ENCODE measurements at places on chromosomes 3 and 15. TPM values are rescaled to one million over a fixed set of nuclear protein-coding genes. Genes with fewer than 3 reads are reported as not detected.

ERICH6 gene
- total RNA-seq: 0.38 TPM

ACTRT3 gene
- 6.5 TPM for total RNA-seq

DNA sequence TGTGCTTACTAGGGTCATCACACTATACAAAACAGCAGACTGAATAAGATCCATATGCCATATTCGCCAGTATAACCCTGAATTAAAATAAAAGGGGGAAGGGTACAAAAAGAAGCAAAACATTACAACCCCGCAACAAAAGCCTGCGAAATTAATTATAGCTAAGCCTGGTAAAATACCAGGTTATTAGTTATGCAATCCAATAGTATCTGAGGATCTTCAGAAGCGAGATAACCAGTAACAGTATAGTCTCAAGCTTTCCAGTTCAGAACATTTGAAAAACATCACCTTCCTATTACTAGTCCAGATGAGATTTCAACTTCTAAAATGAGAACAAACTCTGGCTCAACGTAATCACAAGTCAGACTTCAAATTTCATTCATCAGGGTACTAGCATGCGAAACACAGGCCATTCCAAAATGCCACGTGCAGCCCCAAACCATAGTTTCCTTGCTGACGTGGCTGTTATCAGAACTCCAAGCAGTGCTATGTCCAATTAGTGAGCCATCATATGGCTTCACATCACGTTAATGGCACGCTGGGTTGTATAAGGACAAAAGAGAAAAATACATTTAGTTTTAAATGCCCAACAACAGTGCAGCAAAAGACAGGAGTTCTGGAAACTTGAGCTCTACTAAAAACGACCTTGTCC is 1.1 kb downstream of the SSR3 start:
- peak; percentile 69 for DNase-seq

- DNase-seq: no peak
Measured at GRCh38 chr3:13174011-13174802, 101.0 kb upstream of the IQSEC1 start.

- peak; percentile 39 for DNase-seq
Measured at GRCh38 chr3:126134219-126134975, 46.0 kb downstream of the ALDH1L1 start.

DNA sequence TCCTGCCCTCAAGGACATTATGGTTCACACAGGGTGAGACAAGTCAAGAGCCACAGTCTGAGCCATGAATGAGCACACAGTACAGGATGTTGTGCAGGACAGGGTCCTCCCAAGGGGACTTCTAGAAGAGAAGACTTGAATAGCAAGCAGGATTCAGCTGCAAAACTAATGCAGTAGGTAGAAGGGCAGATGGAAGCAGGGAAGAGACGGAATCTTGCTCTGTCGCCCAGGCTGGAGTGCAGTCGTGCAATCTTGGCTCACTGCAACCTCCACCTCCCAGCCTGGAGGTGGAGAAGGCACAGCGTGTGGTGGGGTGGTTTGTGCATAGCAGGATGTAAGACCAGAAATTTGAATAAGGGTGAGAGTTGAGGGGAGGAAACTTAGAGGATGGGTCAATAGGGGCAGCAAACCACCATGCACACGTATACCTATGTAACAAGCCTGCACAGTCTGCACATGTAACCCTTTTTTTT is 8.0 kb downstream of the BCL2L10 start:
- no peak for DNase-seq

DNA sequence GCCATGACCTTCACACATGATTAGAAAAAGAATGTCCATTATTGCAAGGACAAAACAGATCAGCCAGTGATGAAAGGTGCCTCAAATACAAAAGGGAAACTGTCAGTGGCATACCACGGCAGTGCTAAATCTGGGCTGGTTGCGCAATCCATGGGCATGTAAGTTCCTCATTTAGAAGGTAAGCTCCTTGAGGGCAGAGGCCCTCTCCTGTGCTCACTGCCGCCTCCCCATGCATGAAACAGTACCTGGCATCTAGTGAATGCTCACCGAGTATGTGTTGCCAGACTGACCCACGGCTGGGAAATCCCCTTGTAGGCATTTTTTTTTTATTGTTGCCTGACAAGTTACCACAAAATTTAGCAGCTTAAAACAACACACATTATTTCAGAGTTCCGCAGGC is 312.1 kb upstream of the CHRM5 start:
- DNase-seq: no peak

DNA sequence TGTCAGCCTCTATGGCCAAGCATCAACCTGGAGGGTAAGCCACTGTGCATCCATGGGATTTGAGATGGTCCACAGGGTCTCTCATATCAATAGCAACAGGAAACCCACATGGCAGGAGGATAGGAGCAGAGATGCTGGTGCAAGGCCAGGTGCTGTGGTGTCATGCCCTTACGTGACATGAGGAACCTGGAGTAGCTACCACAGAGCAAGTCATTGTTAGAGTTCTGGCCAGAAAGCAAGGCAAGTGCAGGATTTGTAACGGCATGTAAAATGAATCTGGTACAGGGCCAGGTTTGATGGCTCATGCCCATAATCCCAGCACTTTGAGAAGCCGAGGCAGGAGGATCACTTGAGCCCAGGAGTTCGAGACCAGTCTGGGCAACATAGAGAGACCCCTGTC is 14.8 kb upstream of the ZNF774 start:
- DNase-seq: no peak

PLA2G4D gene
- not detected for total RNA-seq

CLEC3B gene
- total RNA-seq: 0.40 TPM

UNC13C gene
- total RNA-seq: 0.06 TPM

GRCh38 chr3:96779810-96780209 is 34.6 kb upstream of the EPHA6 start:
- no peak for DNase-seq

EIF5A2 gene
- 11.6 TPM for total RNA-seq

GRCh38 chr3:180319461-180319860 is 282.5 kb upstream of the TTC14 start:
- no peak for DNase-seq

C3orf85 gene
- not detected for total RNA-seq

GRCh38 chr3:183339461-183340086 is 86.5 kb downstream of the B3GNT5 start:
- DNase-seq: no peak

- peak; percentile 91 for DNase-seq
Measured at GRCh38 chr3:134373271-134374104, 759 bp downstream of the AMOTL2 start.

DNA sequence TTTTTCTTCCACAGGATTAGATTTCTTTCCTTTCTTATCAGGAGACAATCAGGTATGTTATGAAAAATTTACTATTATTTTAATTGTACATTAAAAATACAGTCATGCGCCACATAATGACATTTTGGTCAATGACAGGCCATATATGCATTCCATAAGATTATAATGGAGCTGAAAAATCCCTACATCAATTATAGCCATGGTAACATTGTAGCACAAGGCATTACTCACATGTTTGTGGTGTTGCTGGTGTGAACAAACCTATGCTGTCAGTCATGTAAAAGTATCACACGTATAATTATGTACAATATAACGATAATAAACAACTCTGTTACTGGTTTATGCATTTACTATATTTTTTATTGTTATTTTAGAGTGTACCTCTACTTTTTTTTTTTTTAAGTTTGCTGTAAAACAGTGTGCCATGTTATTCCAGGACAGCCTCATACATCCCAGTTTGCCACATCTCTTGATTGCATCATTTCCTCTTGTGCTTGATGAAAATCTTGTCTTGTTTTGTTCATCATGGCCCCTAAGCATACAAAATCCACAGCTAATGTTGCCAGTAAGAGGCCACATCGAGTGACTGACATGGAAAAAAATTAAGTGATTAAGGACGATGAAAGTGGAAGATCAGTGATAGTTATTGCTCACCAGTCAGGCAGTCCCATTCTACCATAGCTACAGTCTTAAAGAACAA is 21.4 kb downstream of the CALML4 start:
- DNase-seq: peak; percentile 11

STAB1 gene
- total RNA-seq: not detected

- DNase-seq: no peak
Measured at GRCh38 chr15:69647142-69647513, 194.5 kb downstream of the RPLP1 start.

SCN11A gene
- not detected for total RNA-seq

CCDC50 gene
- 89.0 TPM for total RNA-seq

- DNase-seq: no peak
Measured at GRCh38 chr3:71090207-71090606, 493.3 kb downstream of the FOXP1 start.

DNA sequence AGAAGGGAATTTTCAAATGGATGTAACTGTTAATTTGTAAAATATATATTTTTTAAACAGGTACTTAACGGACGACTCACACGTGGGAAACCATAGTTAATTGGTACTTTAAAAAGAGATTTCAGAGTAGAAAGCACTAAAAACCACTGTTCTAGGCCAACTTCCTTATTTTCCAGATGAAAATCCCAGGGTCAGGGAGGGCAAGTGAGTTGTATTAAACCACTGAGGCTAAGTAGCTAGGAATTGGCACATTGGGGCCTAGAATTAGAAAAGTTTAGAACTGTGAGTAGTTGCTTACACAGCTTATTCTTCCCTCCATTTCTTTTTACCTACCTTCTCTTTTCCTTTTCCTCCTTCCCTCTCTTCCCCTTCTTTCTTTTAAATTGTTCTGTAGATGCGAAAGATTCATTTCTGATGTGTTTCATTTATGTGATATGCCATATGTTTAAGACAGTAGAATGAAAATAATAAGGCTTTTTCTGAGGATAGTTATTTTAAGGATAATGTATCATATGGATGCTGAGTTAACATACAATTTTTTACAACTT is 4.1 kb upstream of the UTS2B start:
- no peak for DNase-seq

DNA sequence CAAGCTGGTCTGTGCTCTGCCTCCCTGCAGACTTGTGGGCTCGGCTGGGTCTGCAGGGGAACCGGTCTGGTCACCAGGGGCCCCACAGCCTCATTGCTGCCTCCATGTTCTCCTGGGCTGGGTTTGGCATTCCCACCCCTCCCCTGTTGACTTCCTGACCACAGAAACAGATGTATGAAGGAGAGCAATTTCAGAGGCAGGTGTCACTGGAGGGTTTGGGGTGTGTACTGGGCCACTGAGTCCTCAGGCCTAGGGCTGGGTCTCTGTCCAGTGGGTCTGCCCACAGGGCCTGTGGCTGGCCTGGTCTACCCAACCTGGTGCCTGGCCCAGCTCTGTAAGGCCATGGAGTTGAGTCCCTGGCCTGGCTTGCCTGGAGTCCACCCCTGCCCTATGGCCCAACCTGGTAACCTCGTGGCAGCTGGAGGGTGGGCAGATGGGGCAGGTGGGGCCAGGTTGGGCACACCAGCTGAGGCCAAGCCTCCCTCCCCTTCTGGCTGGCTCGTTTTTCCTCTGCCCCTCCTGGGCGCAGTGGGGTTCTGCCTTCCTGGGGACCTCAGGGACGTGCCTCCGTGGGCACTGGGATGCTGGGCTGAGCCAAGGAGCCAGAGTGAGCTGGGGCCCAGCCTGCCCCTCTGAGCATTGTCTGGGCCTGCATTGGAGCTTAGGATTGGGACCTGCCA is 20.8 kb downstream of the PLXNA1 start:
- DNase-seq: no peak

- no peak for DNase-seq
Measured at GRCh38 chr3:71964170-71964569, 179.2 kb upstream of the PROK2 start.

DNA sequence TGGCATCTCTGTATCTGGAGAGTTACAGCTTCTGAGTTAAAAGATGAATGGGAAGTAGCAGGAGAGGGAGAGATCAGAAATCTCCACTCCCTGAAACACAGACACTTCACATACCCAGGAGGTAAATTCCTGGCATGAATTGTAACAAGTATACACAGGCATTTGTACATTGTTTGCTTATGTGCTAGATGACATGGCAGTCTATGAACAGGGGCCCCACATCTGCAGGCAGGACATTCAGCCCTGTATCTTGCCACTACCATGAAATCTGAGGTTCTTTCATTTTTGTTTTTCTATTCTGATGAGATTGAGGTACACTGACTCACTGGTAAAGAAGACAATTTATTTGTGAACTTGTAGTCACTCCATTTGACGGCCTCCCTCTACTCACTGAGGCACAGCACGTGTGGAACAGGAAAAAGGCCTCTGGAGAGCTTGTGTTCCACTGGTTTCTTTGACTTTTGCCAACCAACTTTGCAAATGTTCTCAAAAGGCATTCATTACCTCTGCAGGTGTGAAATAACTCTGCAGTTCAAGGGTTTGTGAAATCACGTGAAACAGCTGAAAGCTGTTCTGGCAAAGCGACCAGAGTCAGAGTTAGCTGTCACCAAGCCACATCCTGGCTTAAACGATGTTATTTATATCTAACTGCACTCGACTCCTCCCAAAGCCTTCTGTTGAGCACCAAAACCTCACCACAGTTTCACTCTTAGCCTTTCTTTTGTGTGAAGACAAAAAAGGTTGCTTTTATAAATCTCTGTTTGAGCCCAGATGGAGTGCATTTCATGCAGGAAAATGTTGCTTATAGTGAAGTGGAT is 401.3 kb upstream of the CFAP20DC start:
- DNase-seq: peak; percentile 19

CLDN11 gene
- total RNA-seq: not detected

MCF2L2 gene
- 0.23 TPM for total RNA-seq

- peak; percentile 19 for DNase-seq
Measured at GRCh38 chr15:48974882-48975281, 11.2 kb upstream of the SHC4 start.

GRCh38 chr15:70023064-70023768 is 74.5 kb downstream of the TLE3 start:
- DNase-seq: peak; percentile 62

MUSTN1 gene
- total RNA-seq: not detected

- peak; percentile 22 for DNase-seq
Measured at GRCh38 chr3:109257269-109257668, 59.0 kb downstream of the DPPA2 start.

DNA sequence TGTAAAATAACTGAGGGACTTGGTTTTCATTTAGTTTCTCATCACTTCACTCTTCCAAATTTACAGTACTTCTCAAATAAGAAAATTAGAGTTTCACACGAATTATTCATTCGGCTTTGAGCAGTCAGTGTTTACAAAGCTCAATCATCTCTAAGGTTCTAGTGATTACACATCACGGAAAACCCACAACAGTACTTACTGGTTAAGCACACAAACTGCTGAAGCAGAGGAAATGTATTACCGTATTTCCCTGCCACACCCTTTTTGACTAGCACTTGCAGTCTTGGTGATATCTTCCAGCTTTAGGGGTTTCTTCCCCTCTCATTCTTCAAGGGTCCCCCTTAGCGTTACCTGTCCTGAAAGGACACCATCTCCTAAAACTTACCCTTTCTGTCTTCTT is 164.8 kb upstream of the CDIN1 start:
- DNase-seq: no peak

DNA sequence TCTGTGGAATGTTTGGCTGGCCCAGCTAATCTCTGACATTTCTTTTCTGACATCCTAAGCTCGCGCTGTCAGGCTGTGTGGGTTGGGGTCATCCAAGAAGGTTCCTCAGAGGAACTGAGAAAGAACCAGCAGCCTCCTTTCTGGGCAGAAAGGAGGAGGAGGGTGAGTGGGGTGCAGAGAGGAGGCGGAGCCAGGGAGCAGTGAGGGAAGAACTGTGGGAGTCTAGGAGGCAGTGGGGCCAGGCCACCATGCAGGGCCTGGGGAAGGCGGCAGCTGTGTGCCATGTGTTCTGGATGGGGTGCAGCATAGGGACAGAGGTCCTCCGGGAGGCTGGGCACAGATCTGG is 5.3 kb downstream of the SEMA7A start:
- no peak for DNase-seq

- DNase-seq: peak; percentile 41
Measured at GRCh38 chr3:174153871-174154270, 705.3 kb upstream of the NAALADL2 start.

Data from LHCN-M2 (cell line).